GM20000 (cell line): ENCODE measurements at places on chromosomes 7 and 10.

DNA sequence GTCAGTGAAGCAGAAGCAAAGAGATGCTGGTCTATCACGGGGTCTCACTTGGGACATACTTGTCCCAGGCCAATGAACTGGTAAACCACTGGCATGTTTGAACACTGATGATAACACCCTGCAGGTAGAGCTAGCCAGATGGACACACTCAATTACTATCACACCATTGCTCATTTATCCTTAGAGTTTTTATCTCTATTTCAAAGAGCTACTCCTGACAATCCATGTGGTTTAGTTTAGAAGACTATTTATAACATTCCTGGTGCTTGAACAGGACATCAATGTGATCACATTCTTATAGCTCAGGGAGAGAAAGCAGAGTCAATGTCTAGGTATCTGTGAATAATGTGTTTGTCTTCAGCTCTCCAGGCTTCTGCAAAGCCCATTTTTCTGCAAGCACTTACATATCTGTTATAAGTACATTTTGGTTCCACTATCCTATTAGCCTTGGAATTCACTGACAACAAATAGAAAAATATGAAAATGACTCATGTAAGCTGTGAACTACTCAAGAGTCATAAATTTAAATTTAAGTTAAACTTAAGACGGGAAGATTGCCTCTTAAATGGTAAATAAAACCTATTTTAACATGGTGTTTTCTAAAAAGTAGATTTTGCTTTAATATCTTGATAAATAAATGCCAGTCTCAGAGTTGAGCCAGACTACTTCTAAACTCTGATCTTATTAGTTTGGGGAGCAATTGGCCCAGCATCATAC, 106.7 kb upstream of the MBL2 start:
- no peak for DNase-seq

GRCh38 chr7:2971914-2972834, 71.5 kb downstream of the CARD11 start:
- peak; percentile 34 for DNase-seq

- peak; percentile 46 for DNase-seq
These were observed 90.7 kb upstream of the C1QL3 start for GRCh38 chr10:16612115-16612980.

DNA sequence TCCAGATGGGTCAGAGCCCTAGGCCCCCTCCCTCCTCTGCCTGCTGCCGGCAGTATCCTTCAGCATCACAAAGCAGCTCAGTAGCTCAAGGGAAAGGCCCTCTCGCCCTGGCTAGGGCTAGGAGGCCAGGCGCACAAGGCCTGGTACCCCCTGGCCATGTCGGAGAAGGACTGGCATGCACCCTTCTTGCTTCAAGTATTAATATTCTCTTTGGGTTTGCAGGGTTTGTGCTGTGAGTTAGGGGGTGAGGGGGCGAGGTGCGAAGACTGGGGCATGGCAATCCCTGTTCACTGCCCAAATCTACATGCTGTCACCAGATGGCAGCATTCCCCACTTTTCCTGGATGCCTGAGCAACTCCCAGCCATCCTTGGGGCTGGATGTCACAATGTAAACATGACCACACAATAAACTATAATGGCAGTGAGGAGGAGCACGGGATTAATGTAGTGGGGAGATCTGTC, 105.2 kb downstream of the NEURL1 start:
- DNase-seq = peak; percentile 74

- peak; percentile 19 for DNase-seq
These were observed 165.3 kb downstream of the TRIL start for GRCh38 chr7:28792858-28793257.

DNA sequence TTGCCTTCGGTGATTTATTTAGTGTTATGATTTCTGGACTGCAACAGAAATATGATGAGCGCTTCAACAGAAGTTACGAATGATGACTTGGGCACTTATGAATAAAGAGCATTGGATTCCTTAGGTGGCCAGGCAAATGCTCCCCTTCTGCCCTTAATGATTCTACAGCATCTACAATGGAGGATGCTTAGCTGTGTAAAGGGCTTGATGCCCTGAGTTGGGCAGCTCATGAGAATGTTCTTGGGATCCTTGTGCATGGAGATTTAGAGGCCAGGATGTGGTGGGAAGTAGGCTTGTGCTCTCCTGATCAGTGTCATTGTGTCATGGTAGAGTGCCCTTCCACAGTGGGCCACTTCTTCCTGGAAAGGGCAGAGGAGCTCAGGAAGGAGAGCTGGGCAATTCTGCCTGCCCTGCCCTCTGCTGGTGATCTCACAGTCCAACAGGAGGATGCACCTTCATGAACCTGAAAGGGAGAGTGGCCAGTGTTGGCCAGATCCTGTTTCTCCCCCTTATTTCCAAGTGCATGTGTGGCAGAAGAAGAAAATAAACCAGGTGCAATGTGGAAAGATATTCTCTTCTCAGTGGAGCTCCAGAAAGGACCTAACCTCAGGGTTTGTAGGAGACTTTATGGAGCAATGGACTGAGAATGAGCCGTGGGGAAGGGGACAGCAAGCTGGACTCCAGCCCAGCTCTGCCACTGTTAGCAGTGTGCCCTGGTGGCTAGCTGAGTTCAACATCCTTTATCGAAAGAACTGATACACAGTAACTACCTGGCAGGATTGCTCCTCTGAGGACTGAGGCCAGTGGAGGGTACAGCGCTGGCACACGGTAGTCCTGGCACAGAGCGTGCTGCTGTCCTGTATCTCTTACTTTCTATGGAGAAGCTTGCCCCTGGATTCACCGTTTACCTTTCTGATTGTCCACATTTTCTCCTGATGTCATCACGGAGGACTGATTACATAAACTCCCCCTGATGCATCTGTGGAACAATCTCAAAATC, 182.9 kb downstream of the BMPER start:
- DNase-seq = no peak

DNA sequence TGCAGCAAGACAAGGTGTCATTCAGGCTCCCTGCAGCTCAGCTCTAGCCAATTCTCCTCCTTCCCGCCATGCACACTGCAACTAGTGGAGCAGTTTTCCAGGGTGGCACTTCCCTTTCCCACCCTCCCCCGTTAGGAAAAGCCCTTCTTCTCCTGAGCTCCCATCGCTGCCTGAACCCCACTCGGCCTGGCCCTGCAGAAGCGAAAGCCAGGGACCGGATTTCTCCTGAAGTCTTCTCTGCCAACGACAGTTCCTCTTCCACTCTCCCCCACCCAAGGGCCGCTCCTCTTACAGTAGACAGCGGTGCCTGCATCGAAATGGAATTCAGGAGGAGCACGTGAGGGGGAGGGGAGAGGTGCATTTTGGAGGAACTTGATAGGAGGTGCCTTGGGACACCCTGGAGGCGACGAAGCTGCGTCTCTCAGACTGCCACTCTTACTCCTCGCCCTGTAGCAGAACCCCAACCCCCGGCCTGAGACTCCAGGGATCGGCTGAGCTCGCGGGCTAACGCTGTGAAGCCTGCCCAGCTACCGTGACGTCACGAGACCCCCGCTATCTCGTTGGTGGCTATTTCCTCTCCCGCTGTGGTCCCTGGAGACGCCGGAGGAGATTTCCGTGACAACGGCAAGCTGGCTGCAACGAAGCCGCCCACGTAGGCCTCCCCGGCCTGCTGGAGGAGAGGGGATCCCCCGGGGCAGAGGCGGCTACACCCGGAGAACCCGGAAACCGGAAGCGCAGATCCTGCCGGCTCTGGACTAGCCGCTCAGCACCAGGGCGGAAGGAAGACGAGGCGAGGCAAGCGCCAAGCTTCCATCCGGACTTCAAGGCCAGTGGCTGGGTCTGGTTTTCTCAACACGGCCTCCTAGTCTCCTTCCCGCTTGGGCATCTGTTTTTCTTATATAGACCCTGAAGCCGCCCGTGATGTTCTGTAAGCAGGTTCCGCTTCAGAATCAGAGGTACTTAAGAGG, 109.7 kb downstream of the RALA start:
- DNase-seq = peak; percentile 93

- no peak for DNase-seq
These were observed 69.8 kb upstream of the GNA12 start for GRCh38 chr7:2913760-2914387.

DNA sequence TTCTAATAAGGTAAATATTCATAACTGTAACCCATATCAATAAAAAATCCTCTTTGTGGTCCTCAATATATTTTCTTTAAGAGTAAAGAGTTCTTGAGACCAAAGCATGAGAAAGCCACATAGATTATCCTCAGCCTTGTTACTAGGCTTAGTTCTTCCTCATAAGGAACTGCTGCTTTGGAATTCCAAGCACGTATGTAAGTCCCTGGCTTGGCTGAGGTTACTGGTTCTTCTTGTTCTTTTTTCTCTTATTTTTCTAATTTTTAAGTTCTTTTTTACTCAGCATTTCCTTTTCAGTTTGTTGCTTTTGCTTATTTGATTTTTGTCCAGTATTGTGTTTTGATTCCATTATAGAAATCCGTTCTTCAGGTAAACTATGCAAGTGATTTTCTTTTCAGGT, 127.3 kb downstream of the MARCHF5 start:
- DNase-seq = no peak

DNA sequence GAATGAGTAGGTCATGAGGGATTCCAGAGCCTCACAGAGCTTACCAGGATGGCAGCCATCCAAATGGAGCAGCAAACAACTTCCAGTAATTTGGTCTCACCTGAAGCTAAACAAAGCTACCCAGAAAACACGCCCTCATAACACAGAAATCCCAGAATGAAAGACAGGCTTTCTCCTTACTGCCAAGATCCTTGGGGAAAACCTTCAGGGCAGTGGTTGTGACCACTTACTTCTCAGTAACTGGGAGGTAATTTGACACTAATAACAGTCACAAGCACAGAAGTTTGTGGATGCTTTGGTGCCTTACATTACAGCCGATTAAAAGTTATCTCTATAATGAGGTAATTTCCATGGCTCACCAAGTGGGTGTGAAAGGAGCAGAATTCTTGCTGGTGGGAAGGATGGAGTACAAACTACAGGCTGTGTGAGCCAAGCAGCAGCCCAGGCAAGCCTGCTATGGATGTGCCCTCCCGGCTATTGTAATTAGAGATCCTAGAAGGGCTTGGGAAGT, 10.4 kb downstream of the WDR91 start:
- DNase-seq = no peak

DNA sequence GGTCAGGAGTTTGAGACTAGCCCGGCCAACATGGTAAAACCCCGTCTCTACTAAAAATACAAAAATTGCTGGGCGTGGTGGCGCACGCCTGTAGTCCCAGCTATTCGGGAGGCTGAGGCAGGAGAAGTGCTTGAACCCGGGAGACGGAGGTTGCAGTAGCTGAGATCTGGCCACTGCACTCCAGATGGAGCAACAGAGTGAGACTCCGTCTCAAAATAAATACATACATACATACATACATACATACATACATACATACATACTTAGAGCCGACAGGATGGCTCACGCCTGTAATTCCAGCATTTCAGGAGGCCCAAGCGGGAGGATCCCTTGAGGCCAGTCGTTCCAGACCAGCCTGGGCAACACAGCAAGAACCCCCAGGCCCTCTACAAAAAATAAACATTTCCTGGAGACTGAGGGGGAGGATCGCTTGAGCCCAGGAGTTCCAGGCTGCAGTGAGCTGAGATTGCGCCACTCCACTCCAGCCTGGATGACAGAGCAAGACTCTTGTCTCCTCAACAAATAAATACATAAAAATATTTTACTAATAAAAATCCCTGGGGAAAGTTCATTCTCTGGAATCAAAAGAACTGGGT, 90.9 kb upstream of the TNRC18 start:
- no peak for DNase-seq

GRCh38 chr7:47095946-47096345, 486.0 kb downstream of the TNS3 start:
- no peak for DNase-seq

DNA sequence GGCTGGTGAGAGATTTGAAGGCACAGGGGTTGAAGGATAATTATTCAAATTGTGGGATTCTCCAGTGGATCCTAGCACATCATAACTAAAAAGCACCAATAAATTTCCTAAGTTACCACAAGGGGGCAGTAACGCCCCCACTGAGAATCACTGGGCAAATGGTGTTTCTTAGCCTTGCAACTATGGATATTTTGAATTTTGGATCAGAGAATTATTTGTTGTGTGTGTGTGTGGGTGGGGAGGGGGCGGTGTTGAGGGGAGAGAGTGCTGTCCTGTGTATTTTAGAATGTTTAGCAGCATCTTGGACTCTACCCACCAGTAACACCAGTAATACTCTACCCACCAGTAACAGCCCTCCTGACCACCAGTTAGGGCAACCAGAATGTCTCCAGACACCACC, 63.3 kb upstream of the PRKG1 start:
- DNase-seq = peak; percentile 44

DNA sequence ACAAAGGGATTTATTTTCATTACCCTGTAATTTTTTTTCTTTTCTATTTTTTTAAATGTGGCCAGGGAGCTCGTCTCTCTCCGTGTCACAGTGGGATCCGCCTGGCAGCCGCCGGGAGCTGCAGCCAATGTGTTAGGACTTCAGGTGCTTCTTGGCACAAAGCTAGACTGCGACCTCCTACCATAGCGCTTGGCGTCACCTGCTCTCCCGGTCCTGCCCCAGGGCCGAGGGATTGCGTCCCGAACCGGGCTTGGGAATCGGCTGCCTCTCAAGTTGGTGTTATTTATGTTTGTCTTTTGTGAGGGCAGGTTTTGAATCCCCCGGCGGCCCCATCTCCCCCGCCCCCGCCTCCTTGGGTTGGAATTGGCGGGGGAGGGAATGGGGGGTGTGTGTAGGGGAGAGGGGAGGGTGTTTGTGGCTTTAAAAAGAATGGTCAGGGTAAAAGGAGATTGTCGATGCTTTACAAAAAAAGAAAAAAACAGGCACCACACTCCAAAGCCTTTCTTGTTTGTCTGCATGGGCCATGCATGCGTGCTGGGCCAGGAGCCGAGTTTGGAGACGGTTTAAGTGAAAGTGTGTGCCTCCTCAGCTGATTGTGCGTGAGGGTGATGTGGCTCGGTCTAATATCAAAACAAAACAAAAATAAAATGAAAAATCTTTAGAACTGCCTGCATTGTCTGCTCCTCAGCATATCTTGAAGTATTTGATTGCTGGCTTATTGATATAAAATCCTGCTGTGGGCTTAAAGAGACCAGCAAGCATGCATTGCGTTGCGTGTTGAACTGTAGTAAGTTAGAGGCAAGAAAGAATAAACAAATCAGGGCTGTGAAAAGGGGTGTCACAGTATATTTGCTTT, 1.2 kb downstream of the PPP1R9A start:
- DNase-seq = no peak
